Prostate gland (tissue), 2 donors: ENCODE measurements at places on chromosomes 1 and 21. TPM values are rescaled to one million over a fixed set of nuclear protein-coding genes. Genes with fewer than 3 reads are reported as not detected.

DNA sequence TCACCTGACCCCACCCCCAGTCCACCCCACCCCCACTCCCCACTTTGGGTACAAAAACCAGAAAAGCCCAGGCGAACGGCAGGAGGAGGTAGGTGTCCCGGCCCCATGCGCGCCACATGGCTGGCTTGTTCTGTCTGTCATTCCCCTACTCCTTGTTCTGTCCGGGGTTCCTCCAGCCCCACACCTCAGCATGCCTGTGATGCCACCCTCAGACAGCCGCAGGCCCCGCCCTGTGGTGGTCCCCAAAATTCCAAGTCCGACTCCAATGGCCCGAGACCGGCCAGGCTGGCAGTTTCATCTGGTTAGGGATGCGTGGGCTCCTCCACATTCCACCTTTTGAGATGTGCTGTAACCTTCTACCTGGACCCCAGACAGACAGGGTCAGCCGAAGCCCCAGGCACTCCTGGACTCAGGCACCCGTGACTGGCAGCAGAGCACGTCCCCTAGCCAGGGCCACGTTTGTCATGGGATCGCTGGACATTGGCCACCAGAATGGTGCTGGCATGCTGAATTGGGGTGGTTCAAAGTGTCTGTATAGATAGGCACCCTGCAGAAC, 94.4 kb downstream of the WDR4 start:
- no peak for DNase-seq
- H3K4me3 ChIP-seq, result no peak overlapping the region
- H3K27ac ChIP-seq, result no peak overlapping the region
- H3K27me3 ChIP-seq, result no peaks in the 10 kb centered on the region

GRCh38 chr1:2377751-2378440, 13.5 kb downstream of the MORN1 start:
- no peaks in the 10 kb centered on the region for H3K4me1 ChIP-seq
- H3K27me3 ChIP-seq, result no peaks in the 10 kb centered on the region
- H3K27ac ChIP-seq, result no peak overlapping the region
- no peak overlapping the region for H3K4me3 ChIP-seq
- no peak for DNase-seq

- H3K4me3 ChIP-seq, result no peak overlapping the region
- H3K36me3 ChIP-seq, result peaks cover 3% of the 10 kb centered on the region
- H3K27ac ChIP-seq, result no peak overlapping the region
- H3K4me1 ChIP-seq, result no peaks in the 10 kb centered on the region
- no peaks in the 10 kb centered on the region for H3K27me3 ChIP-seq
- DNase-seq, result no peak
Measured at GRCh38 chr1:52461821-52462220, 57.4 kb downstream of the PRPF38A start.

- H3K4me1 ChIP-seq, result no peaks in the 10 kb centered on the region
- H3K4me3 ChIP-seq, result no peak overlapping the region
- H3K27me3 ChIP-seq, result no peaks in the 10 kb centered on the region
Measured at GRCh38 chr1:48249868-48250267, 27.4 kb downstream of the SLC5A9 start.

The MMP23B gene
- 4.4 TPM for total RNA-seq
